ENCODE measurements at places on chromosomes 11 and 22.
A peak's percentile ranks its signal among the peaks of the same experiment; 100 is the strongest.

DNA sequence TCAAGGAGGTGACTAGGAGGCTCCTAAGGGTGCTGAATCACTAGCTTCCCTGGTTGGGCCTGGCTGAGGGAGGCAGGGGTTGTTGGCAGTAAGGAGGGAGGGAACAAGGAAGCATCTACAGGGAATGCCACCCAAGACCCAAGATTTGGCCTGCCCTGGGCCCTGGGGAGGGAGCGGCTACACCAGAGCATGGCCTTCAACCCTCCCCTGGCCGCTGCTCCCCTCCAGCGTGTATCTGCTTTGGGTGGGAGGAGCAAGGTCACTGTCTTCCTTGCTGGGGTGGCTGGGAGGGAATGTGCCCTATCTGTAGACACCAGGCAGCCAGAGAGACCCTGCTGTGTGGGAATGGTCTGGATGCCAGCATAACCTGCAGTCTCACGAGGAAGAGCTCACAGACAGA, 29.5 kb upstream of the MYEOV start:
- DNase-seq, result no peak

- no peak for DNase-seq
These were observed 79.6 kb upstream of the OR5AK2 start for GRCh38 chr11:56909080-56909479.

GRCh38 chr11:47856186-47856585, 8.0 kb upstream of the NUP160 start:
- DNase-seq, result no peak

GRCh38 chr11:77026743-77027142, 7.5 kb upstream of the B3GNT6 start:
- DNase-seq, result no peak

DNA sequence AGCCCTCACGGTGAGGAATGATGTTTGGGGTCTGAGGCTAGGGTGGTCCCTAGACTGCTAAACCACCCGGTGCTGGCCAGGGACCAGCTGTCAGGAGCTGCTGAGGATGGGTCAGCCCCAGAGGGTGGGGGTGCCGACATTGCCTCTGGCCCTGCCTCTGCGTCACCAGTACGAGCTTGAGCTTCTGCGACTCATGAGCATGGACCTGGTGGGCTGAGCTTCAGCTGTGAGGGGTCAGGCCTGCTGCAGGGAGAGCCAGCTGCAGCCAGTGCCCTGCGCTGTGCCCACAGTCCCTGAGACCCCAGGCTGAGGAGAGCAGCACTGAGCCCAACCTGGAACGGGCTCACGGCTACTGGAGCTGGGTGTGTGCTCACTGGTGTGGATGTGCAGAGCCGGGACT, 7.0 kb downstream of the DERL3 start:
- no peak for DNase-seq

GRCh38 chr11:41051919-41052635, 407.4 kb downstream of the LRRC4C start:
- DNase-seq, result no peak

- no peak for DNase-seq
These were observed 109.3 kb downstream of the BRD1 start for GRCh38 chr22:49718396-49718795.

- DNase-seq, result no peak
These were observed 11.1 kb downstream of the OR5B3 start for GRCh38 chr11:58395581-58395980.

DNA sequence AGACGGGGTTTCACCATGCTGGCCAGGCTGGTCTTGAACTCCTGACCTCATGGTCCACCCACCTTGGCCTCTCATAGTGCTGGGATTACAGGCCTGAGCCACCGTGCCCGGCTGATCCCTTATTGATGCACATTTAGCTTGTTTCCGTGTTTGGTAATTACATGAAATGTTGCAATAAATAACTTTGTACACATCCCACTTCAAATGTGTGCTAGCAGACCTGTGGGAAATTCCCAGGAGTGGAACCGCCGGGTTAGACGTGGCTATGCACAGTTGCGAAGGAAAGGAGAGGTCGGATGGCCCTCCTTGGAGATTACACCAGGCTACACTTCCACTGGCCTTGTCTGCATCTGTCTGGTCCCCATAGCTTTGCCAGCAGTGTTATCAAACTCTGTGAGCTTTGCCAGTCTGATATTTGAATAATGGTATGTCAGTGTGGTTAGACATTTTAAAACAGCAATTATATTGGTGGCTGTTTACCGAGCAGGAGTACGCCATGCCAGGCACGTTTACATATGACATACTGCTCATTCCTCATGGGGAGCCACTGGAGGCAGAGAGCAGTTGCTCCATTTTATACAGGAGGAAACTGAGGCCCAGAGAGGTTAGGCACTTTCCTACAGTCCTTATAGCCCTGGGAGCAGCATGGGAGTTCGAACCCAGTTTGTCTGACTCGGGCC, 27.2 kb upstream of the SYT7 start:
- DNase-seq, result no peak

DNA sequence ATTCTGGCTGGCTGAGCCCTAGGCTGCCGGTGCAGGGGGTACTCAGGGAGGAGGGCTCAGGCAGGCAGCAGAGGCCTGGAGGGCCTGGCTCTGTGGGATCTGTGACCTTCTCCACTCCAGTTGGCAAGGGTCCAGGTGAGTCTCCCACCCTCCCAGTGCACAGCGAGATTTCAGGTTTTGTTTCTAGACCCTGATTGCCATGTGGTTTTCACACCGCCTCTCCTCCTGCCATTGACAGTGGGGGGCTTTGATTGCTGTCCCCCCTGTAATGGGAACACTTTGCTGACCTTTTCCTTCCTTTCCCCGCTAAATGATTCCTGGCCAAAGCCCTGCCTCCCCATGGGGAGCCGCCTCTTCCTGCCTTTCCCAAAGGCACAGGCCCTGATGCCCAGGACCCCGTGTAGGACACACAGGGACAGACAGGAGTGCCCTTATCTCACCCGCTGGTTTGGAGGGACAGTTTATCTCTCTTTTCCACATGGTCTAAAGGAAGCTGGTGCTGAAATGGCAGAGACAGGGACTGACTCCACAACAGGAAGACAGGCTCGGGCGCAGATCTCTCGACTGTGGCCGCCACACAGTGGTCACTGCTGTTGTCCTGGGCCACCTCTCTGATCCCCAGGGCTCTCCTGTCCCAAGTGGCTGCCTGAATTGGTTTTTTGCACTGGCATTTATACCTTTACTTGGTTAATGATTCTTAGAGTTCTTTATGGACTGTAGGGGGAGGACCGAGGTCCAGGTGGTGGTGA, 43.4 kb downstream of the BCR start:
- no peak for DNase-seq

DNA sequence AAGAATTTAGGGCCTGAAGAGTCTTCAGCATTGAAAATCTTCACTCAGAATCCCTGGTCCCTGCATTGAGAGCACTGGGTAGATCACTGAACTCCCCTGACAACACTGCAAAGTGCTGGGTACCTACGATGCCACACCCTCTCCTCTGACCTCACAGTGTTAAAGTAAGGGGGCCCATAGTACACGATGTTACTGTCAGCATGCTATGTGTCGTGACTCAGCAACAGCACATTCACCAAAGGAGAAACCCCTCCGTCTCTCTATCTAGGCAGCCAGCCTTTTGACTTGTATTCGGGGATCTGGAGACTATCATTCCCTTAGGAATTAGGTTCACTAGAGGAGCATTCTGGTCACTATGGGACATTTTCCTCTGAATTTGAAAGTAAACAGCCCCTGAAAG, 67.4 kb upstream of the PITPNB start:
- DNase-seq, result no peak

- DNase-seq, result no peak
These were observed 113.6 kb upstream of the CADM1 start for GRCh38 chr11:115617767-115618166.

GRCh38 chr11:75518204-75518549, 7.6 kb downstream of the GDPD5 start:
- DNase-seq, result no peak

DNA sequence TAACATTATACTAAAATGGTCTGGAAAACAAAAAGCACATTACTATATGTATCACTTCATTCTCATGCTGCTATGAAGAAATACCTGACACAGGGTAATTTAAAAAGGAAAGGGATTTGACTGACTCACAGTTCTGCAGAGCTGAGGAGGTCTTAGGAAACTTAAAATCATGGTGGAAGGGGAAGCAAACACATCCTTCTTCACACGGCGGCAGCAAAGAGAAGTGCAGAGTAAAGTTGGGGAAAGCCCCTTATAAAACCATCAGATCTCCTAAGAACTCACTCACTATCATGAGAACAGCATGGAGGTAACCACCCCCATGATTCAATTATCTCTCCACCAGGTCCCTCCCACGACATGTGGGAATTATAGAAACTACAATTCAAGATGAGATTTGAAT, 60.0 kb downstream of the FAM181B start:
- DNase-seq, result no peak

GRCh38 chr11:109374441-109374840, 47.5 kb upstream of the C11orf87 start:
- no peak for DNase-seq

- DNase-seq, result peak; percentile 94
These were observed 14.0 kb downstream of the SSH3 start for GRCh38 chr11:67317205-67317887.

GRCh38 chr11:12099132-12099873, 11.1 kb upstream of the MICAL2 start:
- DNase-seq, result no peak

DNA sequence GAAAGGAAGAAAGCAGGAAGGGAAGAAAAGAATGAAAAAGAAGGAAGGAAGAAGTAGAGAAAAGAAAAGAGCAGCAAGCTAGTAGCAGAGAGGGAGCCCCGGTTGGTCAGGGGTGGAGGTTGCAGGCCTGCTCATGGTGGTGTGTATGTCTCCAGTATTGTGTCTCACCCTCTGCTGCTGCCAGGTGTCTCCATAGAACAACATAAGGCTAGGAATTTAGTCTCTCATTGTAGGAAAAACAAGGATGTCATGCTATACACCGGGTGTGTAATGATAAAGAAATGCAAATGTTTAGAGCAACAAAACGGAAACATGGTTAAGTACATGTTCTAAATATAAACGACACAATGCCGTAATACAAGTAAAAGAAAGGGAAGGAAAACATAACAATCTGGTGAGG, 342.5 kb downstream of the NTM start:
- no peak for DNase-seq

DNA sequence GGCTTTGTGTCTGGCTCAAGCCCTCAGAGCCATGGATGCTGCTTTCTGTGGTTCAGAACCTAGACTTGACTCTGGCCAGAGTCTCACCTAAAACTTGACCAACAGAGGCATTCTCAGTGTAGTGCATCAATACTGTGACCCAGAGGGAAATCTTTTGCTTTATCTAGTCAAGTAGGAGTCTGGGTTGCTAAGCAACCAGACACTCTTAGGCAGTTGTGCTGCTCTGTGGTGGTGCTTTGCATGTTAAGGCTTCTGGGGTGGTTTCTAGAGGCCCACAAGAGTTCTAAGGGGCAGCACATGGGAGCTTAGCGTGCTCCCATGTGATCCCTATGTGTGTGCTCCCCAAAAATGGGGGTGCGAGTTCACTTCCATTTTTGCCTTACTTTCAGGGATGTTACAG, 224.6 kb upstream of the PLET1 start:
- peak; percentile 15 for DNase-seq

GRCh38 chr22:38570779-38571364, 889 bp upstream of the DMC1 start:
- peak; percentile 26 for DNase-seq

GRCh38 chr11:33574331-33574730, 126.3 kb downstream of the C11orf91 start:
- no peak for DNase-seq

DNA sequence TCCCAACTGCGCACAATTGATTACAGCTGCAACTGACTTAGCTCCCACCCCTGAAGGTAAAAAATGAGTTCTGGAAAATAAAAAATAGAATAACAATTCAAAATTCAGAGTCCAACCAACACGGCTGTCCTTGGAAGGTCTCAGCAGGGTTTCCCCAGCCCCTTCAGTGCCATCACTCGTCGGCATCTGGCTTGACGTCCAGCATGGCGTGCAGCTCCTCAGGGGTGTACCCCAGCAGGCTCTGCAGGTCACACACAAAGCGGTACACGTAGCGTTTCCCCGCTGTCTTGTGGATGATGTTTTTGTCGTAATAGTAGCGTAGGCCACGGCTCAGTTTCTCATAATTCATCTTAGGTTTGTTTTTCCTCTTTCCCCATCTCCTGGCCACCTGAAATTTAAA, 125.2 kb downstream of the ETS1 start:
- no peak for DNase-seq

- DNase-seq, result no peak
These were observed 15.5 kb downstream of the OR51B6 start for GRCh38 chr11:5366856-5367255.

DNA sequence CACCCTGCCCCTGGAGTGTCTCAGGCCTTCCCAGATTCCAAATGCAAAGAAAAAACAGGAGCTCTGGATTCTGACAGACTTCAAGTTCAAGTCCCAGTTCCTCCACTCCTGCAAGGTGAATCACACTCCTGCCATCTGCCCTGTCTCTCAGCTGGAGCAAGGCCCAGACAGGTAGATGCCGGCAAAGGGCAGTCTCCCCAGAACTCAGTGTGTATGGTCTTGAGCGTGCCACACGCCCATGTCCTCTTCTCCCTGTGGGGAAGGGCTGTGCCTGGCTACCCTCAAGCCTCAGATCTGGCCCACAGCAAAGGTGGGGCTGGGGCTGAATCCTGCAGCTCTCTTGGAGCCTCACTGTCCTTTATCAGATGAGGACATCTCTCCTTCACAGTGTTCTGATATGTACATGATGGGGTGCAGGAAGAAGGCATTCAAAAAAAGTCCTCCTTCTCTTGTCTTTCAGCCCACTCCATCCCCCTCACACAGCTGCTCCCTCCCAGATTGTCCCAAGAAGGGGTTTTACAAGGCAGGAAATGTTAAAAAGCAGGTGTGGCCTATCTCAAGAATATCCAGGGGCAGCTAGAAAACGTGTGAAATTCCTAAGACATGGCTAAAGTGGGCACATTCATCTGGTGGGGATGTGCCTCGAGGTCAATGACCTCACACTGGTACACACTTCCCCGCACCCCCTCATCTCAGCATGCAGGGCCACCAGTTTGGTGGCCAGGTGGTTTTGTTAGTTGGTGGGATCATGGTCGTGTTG, 27.7 kb upstream of the ARFGAP3 start:
- no peak for DNase-seq

- no peak for DNase-seq
These were observed 4.0 kb downstream of the CCDC90B start for GRCh38 chr11:83282084-83282716.

DNA sequence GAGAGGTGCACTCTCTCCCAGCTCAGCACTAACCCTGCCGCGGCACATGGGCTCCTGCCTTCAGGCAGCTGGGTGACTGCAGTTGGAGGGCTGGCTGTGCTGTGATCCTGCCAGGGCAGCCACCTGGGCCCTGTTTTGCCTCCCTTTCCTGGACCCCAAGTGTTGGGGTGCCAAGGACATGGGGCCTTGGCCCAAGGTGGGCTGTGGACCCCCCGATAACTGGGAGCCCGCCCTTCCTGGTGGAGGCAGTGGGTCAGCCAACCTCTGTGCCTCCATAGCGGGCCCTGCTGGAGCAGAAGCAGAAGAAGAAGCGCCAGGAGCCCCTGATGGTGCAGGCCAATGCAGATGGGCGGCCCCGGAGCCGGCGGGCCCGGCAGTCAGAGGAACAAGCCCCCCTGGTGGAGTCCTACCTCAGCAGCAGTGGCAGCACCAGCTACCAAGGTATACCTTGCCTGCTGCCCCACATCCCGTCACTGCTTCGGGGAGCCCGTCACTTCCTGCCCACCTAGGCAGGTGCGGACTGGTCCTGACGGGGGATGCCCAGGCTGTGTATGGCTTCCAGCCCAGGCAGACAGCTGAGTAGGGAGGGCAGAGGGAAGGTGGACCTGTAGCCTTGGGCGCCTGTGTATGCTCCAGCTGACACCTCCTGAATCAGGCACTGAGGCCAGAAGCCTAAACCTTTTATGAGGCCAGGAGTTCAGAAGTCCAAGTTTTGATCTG, 8.9 kb downstream of the TUB start:
- DNase-seq, result no peak

GRCh38 chr11:119594639-119595249, 134.3 kb downstream of the NECTIN1 start:
- no peak for DNase-seq

Measured in Jurkat, Clone E6-1 (cell line).